ENCODE measurements at places on chromosomes 4 and X.

- DNase-seq = no peak
These were observed 12.6 kb downstream of the ELF4 start for GRCh38 chrX:130097507-130098209.

DNA sequence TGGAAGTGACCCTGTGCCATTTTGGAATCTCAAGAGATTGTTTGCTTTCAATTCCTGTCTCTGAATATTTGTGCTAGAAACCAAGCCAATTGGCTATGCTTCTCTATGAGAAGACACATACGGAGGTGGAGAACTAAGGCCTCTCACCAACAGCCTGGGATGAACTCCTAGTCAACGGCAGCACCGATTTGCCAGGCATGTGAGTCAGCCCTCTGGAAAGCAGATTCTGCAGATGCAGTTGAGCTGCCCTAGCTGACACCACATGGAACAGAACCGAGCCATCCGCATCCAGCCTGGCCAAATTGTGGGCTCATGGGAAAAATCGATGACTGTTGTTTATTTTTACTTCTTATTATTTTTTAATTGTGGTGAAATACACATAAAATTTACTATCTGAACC is 58.2 kb upstream of the WDFY3 start:
- DNase-seq = no peak

- DNase-seq = peak; percentile 12
These were observed 230.0 kb downstream of the CCSER1 start for GRCh38 chr4:90357117-90357710.

- no peak for DNase-seq
These were observed 151.6 kb downstream of the EMCN start for GRCh38 chr4:100366213-100366612.

All from EL (cell line).